ENCODE measurements at places on chromosomes 7 and 10.

DNA sequence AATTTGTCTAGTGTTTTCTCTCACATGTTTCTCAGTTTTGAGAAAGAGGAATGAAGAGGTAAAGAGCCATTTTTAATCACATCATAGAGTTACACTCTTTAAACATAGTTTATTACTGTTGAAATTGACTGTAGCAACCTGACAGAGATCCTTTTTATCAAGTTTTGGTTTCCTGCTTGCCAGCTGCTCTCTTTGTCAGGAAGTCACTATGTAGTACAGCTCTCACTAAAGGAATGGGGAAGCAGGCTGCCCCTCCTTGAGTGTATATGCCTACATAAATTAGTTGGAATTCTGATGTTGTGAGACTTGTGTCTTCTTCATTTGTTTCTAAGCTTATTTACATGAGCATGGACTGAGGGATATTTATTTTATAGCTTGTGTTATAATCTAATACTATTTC is 1274.0 kb upstream of the CELF2 start:
- no peak for DNase-seq

- DNase-seq: no peak
These were observed 156.2 kb upstream of the LAMB4 start for GRCh38 chr7:108286290-108286904.

DNA sequence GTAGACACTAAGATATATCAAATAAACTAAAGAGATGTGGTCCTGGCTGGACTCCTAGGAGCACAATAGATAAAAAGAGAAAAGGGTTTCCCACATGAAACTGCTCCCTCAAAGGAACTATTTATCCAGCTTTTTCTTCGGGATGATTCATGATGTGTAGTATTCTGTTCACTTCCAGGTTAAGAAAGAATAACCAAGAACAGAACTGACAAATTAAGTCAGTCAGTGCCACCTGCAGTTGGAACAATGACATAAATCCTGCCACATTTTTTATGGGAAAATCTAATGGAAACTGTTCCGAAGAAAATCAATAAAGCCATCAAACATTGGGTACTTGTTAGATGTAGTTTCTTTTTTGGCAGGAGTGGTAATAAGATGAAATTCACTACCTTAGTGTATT is 87.1 kb downstream of the POLR1F start:
- no peak for DNase-seq

- no peak for DNase-seq
These were observed 9.1 kb upstream of the MTPAP start for GRCh38 chr10:30358206-30358605.

DNA sequence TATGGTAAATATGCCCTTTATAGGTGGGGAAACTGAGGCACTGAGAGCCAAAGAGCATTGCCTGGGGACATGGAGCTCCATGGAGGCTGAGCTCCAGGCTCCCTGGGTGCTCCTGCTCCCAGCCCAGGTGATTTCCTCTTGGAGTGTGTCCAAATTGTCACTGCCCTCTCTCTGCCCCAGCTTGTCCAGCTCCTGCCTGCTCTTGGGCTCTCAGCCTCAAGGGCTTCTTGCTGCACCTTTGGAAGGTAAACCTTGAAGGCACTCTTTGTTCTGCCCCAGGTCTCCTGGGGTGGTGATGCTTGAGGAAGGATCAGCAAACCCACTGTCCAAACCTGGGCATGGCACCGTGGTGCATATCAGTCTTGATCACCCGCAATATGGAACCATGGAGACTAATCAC is 166.1 kb downstream of the RPS24 start:
- no peak for DNase-seq

- no peak for DNase-seq
These were observed 9.4 kb upstream of the CACUL1 start for GRCh38 chr10:118764195-118764594.
